ENCODE measurements at places on chromosomes 13 and 19. TPM values are rescaled to one million over a fixed set of nuclear protein-coding genes. Genes with fewer than 3 reads are reported as not detected.

SHISA2 gene
- 57.3 TPM for polyA plus RNA-seq

ZNF737 gene
- 5.0 TPM for polyA plus RNA-seq

SIGLEC9 gene
- 1.2 TPM for polyA plus RNA-seq

TPGS1 gene
- polyA plus RNA-seq, result 11.2 TPM

PRR20E gene
- polyA plus RNA-seq, result not detected

ZNF536 gene
- polyA plus RNA-seq, result 1.9 TPM

KIR2DL1 gene
- not detected for polyA plus RNA-seq

ERFL gene
- 0.08 TPM for polyA plus RNA-seq

RUBCNL gene
- polyA plus RNA-seq, result 3.1 TPM

EFNB2 gene
- polyA plus RNA-seq, result 27.3 TPM

HSD17B14 gene
- polyA plus RNA-seq, result 8.3 TPM

CSNK1A1L gene
- polyA plus RNA-seq, result 0.14 TPM

DNM2 gene
- 73.6 TPM for polyA plus RNA-seq

MUC16 gene
- polyA plus RNA-seq, result 0.21 TPM

ZNF284 gene
- 2.8 TPM for polyA plus RNA-seq

KLF1 gene
- polyA plus RNA-seq, result 0.44 TPM

ZNF835 gene
- polyA plus RNA-seq, result 1.7 TPM

FOSB gene
- 16.7 TPM for polyA plus RNA-seq

PLIN4 gene
- 1.4 TPM for polyA plus RNA-seq

TNNI3 gene
- 3.1 TPM for polyA plus RNA-seq

KCNC3 gene
- 1.1 TPM for polyA plus RNA-seq

ANKLE1 gene
- 1.4 TPM for polyA plus RNA-seq

All from muscle of leg (tissue), 16 donors.